ENCODE measurements at places on chromosomes 12 and 14.

DNA sequence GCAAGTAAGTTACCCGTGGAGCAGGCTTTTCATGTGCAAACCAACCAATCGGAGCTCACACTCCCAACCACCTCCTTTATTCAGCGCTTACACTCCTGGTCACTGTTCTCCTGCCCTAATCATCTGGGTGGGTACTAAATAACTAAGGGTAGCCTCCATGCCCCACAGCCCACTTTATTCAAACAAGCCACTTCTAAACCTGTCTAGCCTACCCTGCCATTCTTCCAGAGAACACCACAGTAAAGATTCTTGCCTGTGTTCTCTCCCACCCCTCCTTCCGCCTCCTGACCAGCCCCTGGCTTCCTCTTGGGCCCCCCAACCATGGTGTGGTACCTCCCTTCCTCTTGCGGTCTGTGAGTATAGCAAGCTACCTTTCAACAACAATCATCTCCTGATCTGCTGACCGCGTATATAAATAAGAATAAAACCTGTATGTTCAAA lies 581.9 kb downstream of the VRK1 start:
- DNase-seq, result no peak

- no peak for DNase-seq
Observed at GRCh38 chr14:67666750-67667449, 7.5 kb downstream of the VTI1B start.

- no peak for DNase-seq
Observed at GRCh38 chr12:65074932-65075331, 46.2 kb downstream of the WIF1 start.

- DNase-seq, result no peak
Observed at GRCh38 chr14:97582022-97582421, 784.8 kb downstream of the VRK1 start.

- DNase-seq, result no peak
Observed at GRCh38 chr12:129827102-129827865, 76.5 kb downstream of the TMEM132D start.

- DNase-seq, result no peak
Observed at GRCh38 chr14:55832974-55833373, 253.0 kb downstream of the KTN1 start.

GRCh38 chr14:39763402-39763890 lies 331.2 kb upstream of the FBXO33 start:
- DNase-seq, result no peak

DNA sequence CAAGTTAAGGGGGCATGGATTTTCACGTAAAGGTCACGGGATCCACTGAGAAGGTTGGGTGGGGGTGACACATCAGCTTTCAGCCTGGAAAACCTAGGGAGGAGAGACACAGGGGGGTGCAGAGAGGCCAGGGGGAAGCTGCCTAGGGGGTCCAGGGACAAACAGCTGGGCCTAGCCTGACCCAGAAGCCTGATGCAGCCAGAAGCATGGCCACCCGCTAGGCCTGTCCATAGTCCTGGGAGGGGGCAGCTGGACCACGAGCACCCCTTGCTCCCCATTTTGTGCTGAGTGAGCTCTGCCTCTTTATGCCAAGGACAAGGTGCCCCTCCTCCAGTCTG lies 322.7 kb upstream of the RTL1 start:
- DNase-seq, result no peak

GRCh38 chr12:102824218-102824835 lies 92.7 kb downstream of the PAH start:
- no peak for DNase-seq

GRCh38 chr14:23362200-23362599 lies 2.8 kb downstream of the EFS start:
- no peak for DNase-seq

GRCh38 chr12:57888409-57889157 lies 42.1 kb upstream of the CTDSP2 start:
- no peak for DNase-seq

All from GM04504 (cell line).